Hair follicle dermal papilla cell (primary cell): ENCODE measurements at places on chromosomes 2 and 18. TPM values are rescaled to one million over a fixed set of nuclear protein-coding genes. Genes with fewer than 3 reads are reported as not detected.

The EFR3B gene
- 0.16 and 0.49 TPM in 2 replicates for total RNA-seq

The SERPINB12 gene
- total RNA-seq, result 0.32 TPM in 1 of 2 replicates, not detected in the other

The PROM2 gene
- total RNA-seq, result 0.36 and 0.97 TPM in 2 replicates

The C18orf54 gene
- 2.8 and 4.1 TPM in 2 replicates for total RNA-seq

The AQP12B gene
- not detected in 2 replicates for total RNA-seq

The PCARE gene
- not detected in 2 replicates for total RNA-seq

The SKOR2 gene
- not detected in 2 replicates for total RNA-seq

The LBH gene
- total RNA-seq, result 215 and 431 TPM in 2 replicates

The CTAGE1 gene
- not detected in 2 replicates for total RNA-seq

The SCG2 gene
- total RNA-seq, result 0.12 and 0.32 TPM in 2 replicates

The IL36B gene
- not detected in 2 replicates for total RNA-seq
